ENCODE measurements at places on chromosomes 7 and 10. TPM values are rescaled to one million over a fixed set of nuclear protein-coding genes. Genes with fewer than 3 reads are reported as not detected.

- H3K27me3 ChIP-seq: peaks cover 36% of the 10 kb centered on the region
- no peak overlapping the region for H3K4me3 ChIP-seq
- no peak for DNase-seq
- peaks cover 10% of the 10 kb centered on the region for H3K4me1 ChIP-seq
- H3K27ac ChIP-seq: no peak overlapping the region
- H3K36me3 ChIP-seq: no peaks in the 10 kb centered on the region
Measured at GRCh38 chr10:6674291-6674690, 94.2 kb upstream of the PRKCQ start.

DNA sequence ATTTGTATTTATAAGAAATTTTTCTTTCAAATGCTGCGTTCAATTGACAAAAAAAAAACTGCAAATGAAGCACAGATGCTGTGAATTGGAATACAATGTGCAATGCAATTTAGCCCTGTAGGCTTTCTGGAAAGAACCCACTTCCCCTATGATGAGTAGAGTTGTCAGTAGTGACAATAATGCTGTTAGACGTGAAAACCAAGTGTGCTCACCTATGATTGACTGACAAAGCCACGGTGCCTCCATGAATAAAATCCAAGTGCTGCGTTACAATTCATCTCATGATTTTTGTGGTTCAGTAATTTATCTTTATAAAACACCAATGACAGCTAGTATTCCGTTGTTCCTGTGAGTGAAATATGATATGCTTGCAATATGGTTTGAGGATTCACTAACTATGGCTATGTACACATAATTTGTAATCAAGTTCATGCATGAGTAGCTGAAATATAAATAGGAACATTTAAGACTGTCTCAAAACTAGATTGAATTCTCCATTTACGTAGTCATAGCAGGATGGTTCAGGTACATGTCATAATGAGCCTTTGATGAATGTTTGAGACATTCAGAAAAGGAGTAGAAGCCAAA lies 1160.3 kb downstream of the CNTNAP2 start:
- no peaks in the 10 kb centered on the region for H3K36me3 ChIP-seq
- no peaks in the 10 kb centered on the region for H3K27me3 ChIP-seq
- H3K27ac ChIP-seq: no peak overlapping the region
- H3K4me3 ChIP-seq: no peak overlapping the region
- H3K4me1 ChIP-seq: no peaks in the 10 kb centered on the region

- no peaks in the 10 kb centered on the region for H3K4me1 ChIP-seq
- H3K4me3 ChIP-seq: no peak overlapping the region
- H3K27ac ChIP-seq: no peak overlapping the region
- DNase-seq: no peak
- H3K27me3 ChIP-seq: peaks cover 3% of the 10 kb centered on the region
Measured at GRCh38 chr7:1296356-1296981, 63.8 kb downstream of the UNCX start.

DNA sequence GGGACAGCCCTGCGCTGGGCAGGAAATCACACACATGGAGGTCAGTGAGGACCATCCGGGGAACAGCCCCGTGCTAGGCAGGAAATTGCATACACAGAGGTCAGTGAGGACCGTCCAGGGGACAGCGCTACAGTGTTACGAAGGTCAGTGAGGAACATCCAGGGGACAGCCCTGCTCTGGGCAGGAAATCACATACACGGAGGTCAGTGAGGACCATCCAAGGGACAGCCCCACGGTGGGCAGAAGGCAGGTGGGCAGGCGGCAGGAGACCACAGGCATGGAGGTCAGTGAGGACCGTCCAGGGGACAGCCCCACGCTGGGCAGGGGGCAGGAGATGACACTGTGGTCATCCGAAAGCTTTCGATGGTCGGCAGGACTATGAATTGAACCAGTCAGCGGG lies 79.7 kb downstream of the PTPRN2 start:
- H3K4me3 ChIP-seq: no peak overlapping the region
- no peak overlapping the region for H3K27ac ChIP-seq
- H3K4me1 ChIP-seq: no peaks in the 10 kb centered on the region

- DNase-seq: no peak
- peaks cover 18% of the 10 kb centered on the region for H3K36me3 ChIP-seq
Measured at GRCh38 chr7:132557489-132558044, 18.7 kb downstream of the PLXNA4 start.

Gene HOXA3
- not detected for total RNA-seq

Measured in activated CD4-positive, alpha-beta T cell treated with anti-CD3 and anti-CD28 coated beads, Interleukin-2, amount 10 ng/mL, durations not matched to agents 24 days and 14 days (primary cell).